ENCODE measurements at places on chromosomes 4 and X. TPM values are rescaled to one million over a fixed set of nuclear protein-coding genes. Genes with fewer than 3 reads are reported as not detected.

- DNase-seq, result no peak
These were observed 9.0 kb upstream of the TSPYL2 start for GRCh38 chrX:53073115-53073586.

- no peak for DNase-seq
These were observed 118.4 kb upstream of the ENPEP start for GRCh38 chr4:110357521-110357920.

GRCh38 chr4:143341186-143341755, 4.6 kb downstream of the GAB1 start:
- DNase-seq, result no peak

GRCh38 chrX:51568586-51568985, 50.1 kb downstream of the CENPVL3 start:
- DNase-seq, result no peak

SLC25A43 gene
- 5.7 TPM for total RNA-seq

DNA sequence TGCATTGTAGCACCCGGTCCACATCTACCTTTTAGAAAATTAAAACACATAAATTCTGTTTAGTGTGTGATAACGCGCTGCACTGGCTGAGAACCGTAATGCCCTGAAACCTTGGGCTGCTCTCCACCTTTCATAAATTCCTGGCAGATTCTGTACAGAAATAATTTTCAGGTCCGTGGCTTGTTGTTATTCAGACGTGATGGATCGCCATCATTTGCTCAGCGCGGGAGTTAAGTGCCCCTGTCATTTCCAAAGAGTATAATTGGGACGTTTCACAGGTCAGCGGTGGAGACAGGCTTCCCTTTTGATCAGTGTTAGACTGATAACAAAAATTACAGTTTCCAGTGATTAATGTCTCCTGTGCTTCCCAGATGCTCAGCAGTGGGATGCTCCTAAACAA, 16.5 kb downstream of the UVSSA start:
- no peak for DNase-seq

- no peak for DNase-seq
These were observed 126.9 kb downstream of the MFAP3L start for GRCh38 chr4:169899295-169899694.

DNA sequence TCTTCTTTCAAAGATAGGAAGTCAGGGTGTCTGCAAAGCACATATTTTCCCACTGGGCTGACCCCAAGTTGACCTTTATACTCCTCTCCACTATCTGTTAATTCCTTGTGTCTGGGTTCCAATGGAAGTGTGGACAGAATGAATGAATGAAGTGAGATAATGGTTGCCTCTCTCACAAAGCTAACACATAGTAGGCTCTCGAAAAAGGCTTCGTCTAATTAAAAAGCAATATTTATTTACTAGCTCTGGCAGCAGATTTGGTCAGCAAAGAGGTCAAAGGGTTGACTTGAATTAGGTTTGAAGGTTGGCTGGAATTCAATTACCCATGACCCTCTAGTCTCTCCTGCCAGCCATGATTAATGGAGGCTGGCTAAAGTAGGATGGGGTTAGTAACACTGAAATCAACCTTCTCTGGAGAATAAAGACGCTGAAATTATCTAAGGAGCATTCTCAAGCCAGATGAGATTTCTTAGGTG, 280.3 kb upstream of the KLF3 start:
- no peak for DNase-seq

GRCh38 chr4:5050520-5051277, 581 bp upstream of the STK32B start:
- peak; percentile 71 for DNase-seq

S100P gene
- total RNA-seq, result 4.1 TPM

DNA sequence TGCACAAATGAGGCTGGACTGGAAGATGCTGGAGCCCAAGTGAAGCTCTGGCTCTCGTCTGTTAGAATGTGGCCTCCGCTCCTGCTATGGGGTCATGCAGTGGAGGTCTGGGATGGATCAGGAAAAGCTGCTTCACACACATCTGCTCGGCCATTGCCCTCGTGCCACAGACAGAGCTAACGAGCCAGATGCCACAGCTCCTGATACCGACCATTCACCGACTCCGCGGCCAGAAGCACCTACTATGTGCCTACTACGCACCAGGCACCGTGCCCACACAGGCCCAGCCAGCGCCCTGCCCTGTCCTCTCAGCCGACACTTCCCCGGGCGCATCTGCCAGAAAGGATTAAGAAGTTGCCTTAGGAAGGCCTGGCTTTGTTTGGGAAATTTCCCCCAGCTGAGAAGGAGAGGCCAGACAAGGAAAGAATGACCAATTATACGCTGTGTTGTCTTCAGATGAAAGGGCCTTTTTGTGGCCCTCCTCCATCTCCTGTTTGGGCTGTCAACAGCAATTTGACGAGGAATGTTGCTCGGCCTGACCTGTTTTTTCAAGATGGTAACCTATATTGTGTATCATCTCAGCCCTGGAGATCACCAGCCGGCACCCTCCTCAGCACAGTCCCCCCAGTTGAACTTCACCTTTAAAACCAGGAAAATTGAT, 34.3 kb downstream of the HMX1 start:
- DNase-seq, result peak; percentile 16

GRCh38 chrX:9913146-9913433, 54.1 kb upstream of the CLDN34 start:
- no peak for DNase-seq

DNA sequence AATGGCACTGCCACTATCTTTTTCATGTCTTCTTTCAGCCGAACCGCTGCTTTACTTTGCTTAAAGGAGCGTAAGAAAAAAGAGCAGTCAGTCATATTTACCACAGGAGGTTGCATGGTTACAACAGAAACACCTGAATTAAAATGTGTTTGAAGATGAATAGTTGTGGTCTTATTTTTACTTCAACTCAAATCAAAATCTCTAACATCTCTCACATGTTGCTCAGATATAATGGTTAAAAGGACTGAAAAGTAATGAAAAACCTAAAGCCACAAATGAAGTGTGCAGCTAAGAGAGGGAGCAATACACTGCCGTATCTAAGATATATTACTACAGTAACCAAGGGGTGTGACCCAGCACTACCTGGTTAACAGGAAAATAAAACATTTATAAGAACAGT, 27.4 kb downstream of the FAM13A start:
- no peak for DNase-seq

DNA sequence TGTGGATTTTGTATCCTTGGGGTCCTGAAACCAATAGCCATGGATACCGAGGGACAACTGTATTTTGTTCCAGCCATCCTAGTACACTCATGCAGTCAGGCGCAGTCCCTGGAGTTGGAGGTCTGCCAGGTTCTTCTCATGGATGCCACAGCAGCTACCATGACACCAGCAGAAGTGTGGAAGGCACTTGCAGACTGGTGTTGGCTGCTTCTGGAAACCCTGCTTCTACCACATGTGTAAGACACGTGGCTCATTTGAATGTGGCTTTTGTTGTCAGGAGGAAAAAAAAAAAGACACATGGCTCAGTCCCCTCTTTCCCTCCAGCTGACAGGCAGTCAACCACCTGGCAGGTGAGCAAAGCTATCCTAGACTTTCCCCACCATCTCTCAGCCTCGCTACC, 19.4 kb downstream of the DRD5 start:
- DNase-seq, result no peak

IL1RAPL2 gene
- not detected for total RNA-seq

CXXC4 gene
- total RNA-seq, result 2.9 TPM

DNA sequence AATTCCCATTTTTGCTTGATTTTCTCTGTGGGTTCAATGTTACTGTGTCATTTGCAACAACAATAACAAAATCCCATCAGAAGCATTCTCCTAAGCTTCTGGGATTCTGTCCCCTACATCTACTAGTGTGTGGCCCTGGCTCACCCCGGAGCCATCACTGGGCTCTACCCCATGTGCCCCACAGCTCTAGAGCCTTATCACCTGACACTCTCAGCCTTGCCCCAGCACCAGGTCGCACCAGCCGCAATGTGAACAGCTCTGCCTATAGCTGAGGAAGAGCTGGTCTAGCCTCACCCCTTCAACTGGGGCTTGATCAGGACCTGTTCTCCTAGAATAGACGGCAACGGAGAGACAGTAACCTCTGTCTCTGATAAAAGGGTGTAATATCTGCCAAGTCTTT, 161.7 kb downstream of the SHROOM3 start:
- no peak for DNase-seq

DNA sequence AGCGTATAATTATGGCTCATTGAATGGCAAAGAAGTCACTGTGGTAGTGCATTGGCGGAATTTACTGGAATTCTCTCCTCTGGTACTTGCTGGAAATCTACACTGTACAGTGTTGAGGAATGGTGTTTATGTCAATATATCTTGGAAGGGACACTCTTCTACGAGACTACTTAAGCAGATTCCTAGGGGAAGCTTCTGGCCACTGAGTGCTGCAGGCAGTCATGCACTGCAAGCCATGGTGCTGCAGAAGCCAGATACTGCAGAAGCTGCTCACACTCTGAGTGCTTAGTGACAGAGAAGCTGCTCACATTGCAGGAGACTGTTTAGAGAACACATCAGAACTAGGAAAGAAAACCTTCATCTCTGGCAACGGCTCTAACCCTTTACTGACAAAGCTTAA, 725.0 kb downstream of the CCSER1 start:
- no peak for DNase-seq

HPGD gene
- total RNA-seq, result 1.7 TPM

- no peak for DNase-seq
These were observed 216.2 kb upstream of the CTSO start for GRCh38 chr4:156169861-156170260.

ITIH6 gene
- not detected for total RNA-seq

- DNase-seq, result no peak
These were observed 734.6 kb upstream of the TENM3 start for GRCh38 chr4:181508601-181509000.

GRCh38 chr4:70734971-70735370, 13.2 kb downstream of the RUFY3 start:
- no peak for DNase-seq

GRCh38 chr4:89308161-89308500, 531 bp upstream of the GPRIN3 start:
- DNase-seq, result no peak

DNA sequence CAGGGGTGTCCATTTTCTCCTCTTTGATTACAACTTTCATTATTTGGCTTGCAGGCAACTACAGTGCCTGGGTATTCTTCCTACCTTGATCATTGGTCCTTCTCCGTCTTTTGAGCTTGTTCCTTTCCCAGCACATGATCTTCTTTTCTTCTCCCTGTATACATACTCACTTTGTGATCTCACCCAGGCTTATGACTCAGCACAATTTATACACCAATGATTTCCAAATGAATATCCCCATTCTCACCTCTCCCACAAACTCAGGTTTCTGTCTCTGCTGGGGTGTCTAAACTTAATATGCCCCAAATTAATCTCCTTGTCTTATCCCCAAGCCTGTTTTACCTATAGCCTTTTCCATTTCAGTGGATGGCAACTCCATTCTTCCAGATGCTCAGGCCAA, 19.5 kb upstream of the C4orf54 start:
- DNase-seq, result no peak

PDE5A gene
- total RNA-seq, result 3.8 TPM

HS3ST1 gene
- 2.2 TPM for total RNA-seq

DNA sequence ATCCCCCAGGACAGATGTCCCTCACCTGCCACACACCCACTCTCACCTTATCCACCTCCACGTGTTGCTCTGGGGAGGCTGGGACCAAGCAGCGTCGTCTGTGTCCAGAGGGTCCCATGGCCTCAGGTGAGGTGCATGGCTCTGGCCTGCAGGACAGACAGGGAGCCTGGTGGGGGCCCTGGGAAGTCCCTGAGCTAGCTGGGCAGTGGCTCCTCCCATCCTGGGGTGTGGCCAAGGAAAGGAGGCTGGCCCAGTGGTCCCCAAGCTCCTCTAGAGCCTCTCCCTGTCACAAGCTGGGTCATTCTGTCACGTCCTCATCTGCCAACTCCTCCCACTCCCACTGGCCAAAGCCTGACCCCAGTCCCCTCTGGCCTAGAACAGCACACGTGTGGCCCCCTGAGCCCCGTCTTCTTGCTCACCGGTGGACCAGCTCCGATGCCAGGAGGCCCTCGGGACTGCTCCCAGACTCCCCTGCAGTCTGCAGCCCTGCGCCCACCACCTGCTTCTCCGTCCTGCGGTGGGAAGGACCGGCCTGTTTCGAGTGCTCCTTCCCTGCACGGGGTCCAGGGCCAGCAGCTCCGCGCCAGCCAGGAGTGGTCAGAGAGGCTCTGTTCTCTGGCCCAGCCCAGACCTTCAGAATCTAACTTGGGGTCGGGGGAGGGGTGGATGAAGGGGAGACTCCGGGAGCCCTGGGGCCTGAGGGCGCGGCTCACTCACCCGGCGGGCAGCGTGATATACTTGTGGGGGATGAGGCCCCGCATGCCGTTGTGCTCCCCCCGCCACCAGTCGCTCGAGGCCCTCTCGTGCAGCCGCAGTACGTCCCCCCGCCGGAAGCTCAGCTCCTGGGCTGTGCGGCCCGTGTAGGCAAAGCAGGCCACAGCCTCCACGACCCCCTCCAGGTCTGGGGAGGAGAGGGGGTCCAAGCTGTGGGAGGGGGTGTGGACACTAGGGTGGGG, 4.8 kb downstream of the AVPR2 start:
- peak; percentile 21 for DNase-seq

GNL3L gene
- 37.5 TPM for total RNA-seq

KLHL13 gene
- 7.3 TPM for total RNA-seq

DNA sequence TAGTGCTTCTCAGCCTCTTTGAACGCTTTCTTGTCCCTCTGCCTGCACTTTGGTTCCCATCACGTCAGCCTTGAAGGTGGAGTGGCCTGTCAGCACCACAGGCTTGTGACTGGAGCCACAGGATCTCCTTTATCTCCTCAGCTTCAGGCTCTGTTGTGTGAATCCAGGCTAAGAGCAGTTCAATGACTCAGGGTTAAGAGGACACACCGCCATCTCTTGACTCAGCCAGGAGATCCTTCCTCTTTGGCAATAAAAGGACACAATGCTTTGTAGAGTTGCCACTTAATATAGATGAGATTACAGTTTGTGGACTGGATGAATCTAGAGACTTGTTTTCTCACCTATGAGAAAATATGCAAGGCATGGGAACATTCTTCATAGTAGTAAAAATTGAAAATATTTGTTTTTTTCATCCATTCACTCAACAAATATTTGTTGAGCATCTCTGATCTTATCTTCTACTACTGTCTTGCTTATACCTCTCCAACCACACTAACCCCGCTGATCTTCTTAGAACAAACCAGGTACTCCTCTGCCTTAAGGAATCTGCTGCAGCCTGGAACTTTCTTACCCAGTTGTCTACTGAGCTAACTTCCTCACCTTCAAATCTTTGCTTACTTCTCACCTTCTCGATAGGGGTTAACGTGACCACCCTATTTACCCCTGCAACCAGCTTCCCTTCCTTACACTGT, 62.3 kb downstream of the UCHL1 start:
- DNase-seq, result peak; percentile 75

- no peak for DNase-seq
These were observed 12.7 kb downstream of the SLC6A8 start for GRCh38 chrX:153700376-153700945.

GRCh38 chrX:129091097-129091496, 432.2 kb downstream of the SMARCA1 start:
- no peak for DNase-seq

IL3RA gene
- total RNA-seq, result 4.0 TPM

- no peak for DNase-seq
These were observed 408.2 kb downstream of the SMARCA1 start for GRCh38 chrX:129115104-129115503.

Data from heart left ventricle (tissue), 16 donors.